GM12878 (cell line): ENCODE measurements at places on chromosomes 6 and 20.
A peak's percentile ranks its signal among the peaks of the same experiment; 100 is the strongest.

GRCh38 chr6:157235600-157236039 is 87.7 kb downstream of the TMEM242 start:
- H3K27ac ChIP-seq: no peak overlapping the region
- peaks cover 10% of the 10 kb centered on the region for H3K27me3 ChIP-seq
- no peak overlapping the region for H3K4me3 ChIP-seq
- no peaks in the 10 kb centered on the region for H3K36me3 ChIP-seq
- DNase-seq: no peak
- no peaks in the 10 kb centered on the region for H3K4me1 ChIP-seq

DNA sequence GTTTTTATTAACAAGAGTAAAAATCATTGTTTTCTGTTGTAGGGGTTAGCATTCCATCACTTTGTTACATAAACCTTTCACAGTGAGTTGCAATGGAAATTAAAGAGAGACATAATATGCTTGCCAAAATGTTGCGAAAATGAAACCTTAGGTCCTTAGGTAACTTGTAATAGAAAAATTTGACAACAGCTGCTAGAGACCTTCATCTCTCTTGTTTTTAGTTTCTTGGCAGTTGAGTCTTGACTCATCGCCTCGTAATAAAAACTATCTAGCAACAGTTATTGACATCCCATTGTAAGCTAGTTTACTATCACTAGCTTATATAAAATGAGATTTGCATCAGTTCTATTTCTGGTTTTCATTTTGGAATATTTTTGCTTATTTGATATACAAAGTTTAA is 179.0 kb upstream of the MMS22L start:
- no peaks in the 10 kb centered on the region for H3K36me3 ChIP-seq
- no peaks in the 10 kb centered on the region for H3K27me3 ChIP-seq
- DNase-seq: no peak
- no peak overlapping the region for H3K4me3 ChIP-seq
- H3K4me1 ChIP-seq: no peaks in the 10 kb centered on the region

- H3K36me3 ChIP-seq: no peaks in the 10 kb centered on the region
- H3K4me3 ChIP-seq: peak overlapping the region; percentile 54; the same call in 1 of the 2 replicates
- no peak overlapping the region for H3K27ac ChIP-seq
- H3K4me1 ChIP-seq: peaks cover 21% of the 10 kb centered on the region
Observed at GRCh38 chr6:30954631-30955366, 14.0 kb downstream of the MUCL3 start.

- H3K27ac ChIP-seq: no peak overlapping the region
- no peaks in the 10 kb centered on the region for H3K4me1 ChIP-seq
- no peak overlapping the region for H3K4me3 ChIP-seq
- no peaks in the 10 kb centered on the region for H3K36me3 ChIP-seq
Observed at GRCh38 chr6:92888316-92888715, 531.0 kb downstream of the EPHA7 start.

GRCh38 chr6:16635291-16635809 is 125.9 kb downstream of the ATXN1 start:
- H3K27ac ChIP-seq: peak overlapping the region; percentile 66
- no peak for DNase-seq
- peak overlapping the region; percentile 36; the same call in 1 of the 2 replicates for H3K4me3 ChIP-seq
- H3K36me3 ChIP-seq: no peaks in the 10 kb centered on the region

- no peak for DNase-seq
- H3K36me3 ChIP-seq: no peaks in the 10 kb centered on the region
- H3K27ac ChIP-seq: no peak overlapping the region
- H3K4me1 ChIP-seq: no peaks in the 10 kb centered on the region
- H3K27me3 ChIP-seq: no peaks in the 10 kb centered on the region
- no peak overlapping the region for H3K4me3 ChIP-seq
Observed at GRCh38 chr6:83417880-83418663, 12.8 kb downstream of the ME1 start.

DNA sequence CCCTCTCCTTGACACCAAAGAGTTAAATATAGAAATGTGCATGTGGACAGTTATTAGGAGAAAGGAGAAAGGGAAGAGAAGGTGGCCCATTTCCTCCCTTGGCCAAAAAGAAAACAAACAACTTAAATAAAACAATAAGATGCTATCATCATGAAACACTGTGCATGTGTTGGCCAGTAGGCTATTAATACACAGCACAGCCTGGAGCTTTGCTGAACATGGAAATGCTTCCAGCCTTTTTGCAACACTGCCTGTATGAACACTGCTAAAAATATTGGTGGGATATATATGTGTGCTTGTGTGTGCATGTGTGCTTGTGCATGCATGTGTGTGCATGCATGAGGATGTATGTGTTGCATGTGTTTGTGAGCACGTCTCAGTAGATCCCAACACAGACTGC is 100.4 kb downstream of the LY86 start:
- no peaks in the 10 kb centered on the region for H3K27me3 ChIP-seq
- H3K36me3 ChIP-seq: no peaks in the 10 kb centered on the region
- peaks cover 33% of the 10 kb centered on the region for H3K4me1 ChIP-seq
- no peak overlapping the region for H3K4me3 ChIP-seq
- no peak overlapping the region; the same call in 1 of the 2 replicates for H3K27ac ChIP-seq

- no peaks in the 10 kb centered on the region for H3K36me3 ChIP-seq
- H3K4me3 ChIP-seq: no peak overlapping the region
- DNase-seq: no peak
- H3K27me3 ChIP-seq: no peaks in the 10 kb centered on the region
- H3K27ac ChIP-seq: no peak overlapping the region
Observed at GRCh38 chr20:60168963-60169362, 210.7 kb downstream of the CDH26 start.

DNA sequence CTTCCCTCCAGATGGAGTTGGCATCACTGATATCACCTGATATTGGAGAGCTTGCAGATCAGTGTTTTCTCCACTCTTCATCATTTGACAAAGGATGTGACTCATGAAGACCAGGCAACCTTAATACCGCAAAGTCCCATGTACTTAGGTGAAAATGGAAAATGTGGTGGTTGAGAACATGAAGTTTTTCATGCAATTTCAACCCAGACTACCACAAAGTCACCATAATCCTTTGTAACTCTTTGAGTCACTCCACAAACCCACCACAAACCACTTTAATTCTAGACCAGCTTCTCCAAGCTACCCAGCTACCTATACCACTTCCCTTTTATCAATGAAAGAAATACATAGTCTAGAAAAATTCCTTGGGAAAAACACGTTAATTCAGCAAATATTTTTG is 7.1 kb downstream of the NHLRC1 start:
- no peaks in the 10 kb centered on the region for H3K36me3 ChIP-seq
- no peaks in the 10 kb centered on the region for H3K27me3 ChIP-seq
- no peak for DNase-seq
- H3K27ac ChIP-seq: no peak overlapping the region

DNA sequence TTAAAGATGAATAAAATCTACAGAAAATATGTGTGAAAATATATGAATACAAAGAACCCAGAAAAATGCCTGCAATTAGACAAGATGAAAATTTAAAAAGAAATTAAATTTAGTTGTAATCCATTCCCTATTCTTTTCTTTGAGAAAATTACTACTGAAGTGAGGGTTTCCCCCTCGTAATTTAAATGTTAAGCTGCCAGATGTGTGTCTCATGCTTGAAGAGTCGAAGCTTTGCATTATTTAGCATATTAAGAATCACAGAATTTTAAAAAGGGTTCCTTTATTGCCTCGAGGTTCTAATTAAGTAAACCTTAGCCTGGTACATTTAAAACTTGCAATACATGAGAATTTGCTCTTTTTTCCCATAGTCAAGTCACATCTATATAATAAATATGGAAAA is 630.1 kb downstream of the TFAP2A start:
- H3K27ac ChIP-seq: no peak overlapping the region
- no peaks in the 10 kb centered on the region for H3K27me3 ChIP-seq
- no peaks in the 10 kb centered on the region for H3K4me1 ChIP-seq
- H3K36me3 ChIP-seq: no peaks in the 10 kb centered on the region

DNA sequence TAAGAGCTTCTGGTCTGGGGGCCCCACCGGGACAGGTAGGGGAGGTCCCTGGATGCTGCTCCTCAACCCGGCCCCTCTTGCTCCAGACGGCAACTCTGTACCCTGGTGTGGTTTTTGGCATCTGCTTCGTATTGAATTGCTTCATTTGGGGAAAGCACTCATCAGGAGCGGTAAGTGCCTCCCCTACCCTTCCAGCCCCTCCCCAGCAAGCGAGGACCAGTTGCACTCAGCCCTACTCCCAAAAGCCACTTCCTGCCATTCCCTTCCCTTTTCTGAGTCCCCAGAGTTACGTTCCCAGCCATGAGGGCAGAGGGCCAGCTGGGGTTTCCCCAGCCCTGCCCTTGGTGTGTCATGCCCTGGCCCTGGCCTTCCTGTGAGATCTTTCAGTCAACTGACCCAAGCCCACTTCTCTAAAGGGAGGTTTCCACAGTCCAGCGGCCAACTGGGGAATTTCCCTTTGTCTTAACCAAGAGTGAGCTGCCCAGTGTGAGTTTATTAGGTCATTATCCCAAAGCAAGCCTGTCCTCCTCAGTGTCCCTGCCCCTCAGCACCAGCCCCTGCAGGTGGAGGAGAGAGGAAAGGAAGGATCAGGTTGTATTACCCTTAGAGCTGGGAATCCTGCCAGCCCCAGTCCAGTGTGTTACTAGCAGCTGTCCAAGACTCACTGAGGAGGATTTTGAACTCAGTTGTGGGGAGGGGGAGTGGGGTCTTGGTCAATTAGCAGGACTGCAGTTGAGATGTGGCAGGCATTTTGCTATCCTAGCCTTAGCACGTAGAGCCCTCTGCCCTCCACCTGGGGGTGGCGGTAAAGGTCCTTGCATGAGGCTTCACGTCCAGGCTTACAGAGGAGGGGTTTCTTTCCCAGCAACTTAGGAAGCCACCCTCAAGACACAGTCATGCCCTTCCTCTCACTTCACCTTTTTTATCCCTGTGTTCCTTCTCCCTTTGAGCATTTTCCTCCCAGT is 45.8 kb downstream of the TM9SF4 start:
- H3K4me3 ChIP-seq: no peak overlapping the region
- no peaks in the 10 kb centered on the region for H3K27me3 ChIP-seq
- H3K4me1 ChIP-seq: peaks cover 10% of the 10 kb centered on the region
- H3K27ac ChIP-seq: peak overlapping the region; percentile 42; the same call in 1 of the 2 replicates
- DNase-seq: peak; percentile 20

DNA sequence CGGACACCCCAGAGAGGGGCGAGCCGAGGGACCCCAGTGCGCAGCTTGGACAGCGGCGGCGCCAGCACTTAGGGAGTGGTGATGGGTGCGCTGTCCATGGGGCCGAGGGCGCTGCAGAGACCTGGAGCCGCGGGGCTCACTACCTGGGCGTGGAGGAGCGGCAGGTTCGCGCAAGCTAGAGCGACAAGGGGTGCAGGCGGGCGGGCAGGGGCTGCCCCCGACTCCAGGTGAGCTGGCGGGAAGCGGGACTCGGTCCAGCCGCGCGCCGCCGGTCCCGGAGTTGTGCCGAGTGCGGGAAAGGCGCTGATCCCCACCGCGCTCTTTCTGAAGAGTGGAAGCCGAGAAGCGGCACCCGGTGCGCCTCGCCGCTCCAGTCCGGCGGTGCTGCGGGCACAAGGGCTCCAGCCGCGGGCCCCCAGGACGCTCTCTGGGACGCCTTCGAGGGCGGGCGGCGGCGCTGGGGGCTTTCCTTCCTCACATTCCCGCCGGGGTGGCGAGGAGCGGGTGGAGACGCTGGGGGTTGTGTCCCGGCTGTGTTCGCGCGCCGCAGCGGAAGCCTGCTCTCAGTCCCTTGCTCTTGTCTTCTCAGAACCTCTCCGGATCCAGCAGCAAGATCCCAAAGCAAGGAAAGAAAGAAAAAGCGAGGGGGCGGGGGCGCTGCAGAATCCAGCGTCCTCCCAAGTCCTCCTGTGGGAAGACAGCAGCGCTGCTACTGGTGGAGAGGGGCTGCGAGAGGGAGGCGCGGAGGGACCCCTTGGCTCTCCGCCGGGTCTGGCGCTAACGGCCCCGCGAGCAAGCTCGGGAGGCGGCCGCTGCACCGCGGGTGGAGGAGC is at the start of gene B3GAT2:
B3GAT2 (minus strand) TSS at position 610 of the 833 bp plus-strand sequence. CDS start 631 bp downstream, outside the sequence.
- H3K4me3 ChIP-seq: peak within 1 kb of the TSS; percentile 74; the same call in 1 of the 2 replicates
- DNase-seq: no peak

GRCh38 chr6:99867026-99867425 is 127.0 kb downstream of the MCHR2 start:
- H3K27me3 ChIP-seq: no peaks in the 10 kb centered on the region; the same call in 1 of the 2 replicates
- no peak for DNase-seq
- no peaks in the 10 kb centered on the region for H3K36me3 ChIP-seq
- H3K4me3 ChIP-seq: no peak overlapping the region

- no peaks in the 10 kb centered on the region for H3K27me3 ChIP-seq
- no peaks in the 10 kb centered on the region for H3K4me1 ChIP-seq
- no peak overlapping the region for H3K27ac ChIP-seq
- H3K4me3 ChIP-seq: no peak overlapping the region
Observed at GRCh38 chr6:79005024-79005423, 73.0 kb downstream of the PHIP start.

DNA sequence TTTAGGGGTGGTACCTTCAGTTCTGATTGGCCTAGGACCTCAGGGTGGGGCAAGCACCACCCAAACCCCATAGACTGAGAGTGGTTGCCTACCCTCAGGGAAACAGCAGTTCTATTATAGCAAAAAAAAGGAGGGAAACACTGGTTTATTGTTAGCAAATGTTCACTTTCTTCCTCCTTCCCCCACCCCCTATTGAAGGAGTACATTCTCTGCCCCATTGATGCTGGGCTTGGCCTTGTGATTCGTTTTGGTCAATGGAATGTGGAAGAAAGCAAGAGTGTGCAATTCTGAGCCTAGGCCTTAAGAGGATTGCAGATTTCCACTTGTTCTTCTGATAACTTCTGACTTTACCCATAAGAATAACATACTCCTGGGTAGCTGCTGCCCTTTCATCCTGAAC is 255.8 kb downstream of the NFATC2 start:
- H3K27ac ChIP-seq: no peak overlapping the region
- H3K4me1 ChIP-seq: no peaks in the 10 kb centered on the region
- H3K4me3 ChIP-seq: no peak overlapping the region

DNA sequence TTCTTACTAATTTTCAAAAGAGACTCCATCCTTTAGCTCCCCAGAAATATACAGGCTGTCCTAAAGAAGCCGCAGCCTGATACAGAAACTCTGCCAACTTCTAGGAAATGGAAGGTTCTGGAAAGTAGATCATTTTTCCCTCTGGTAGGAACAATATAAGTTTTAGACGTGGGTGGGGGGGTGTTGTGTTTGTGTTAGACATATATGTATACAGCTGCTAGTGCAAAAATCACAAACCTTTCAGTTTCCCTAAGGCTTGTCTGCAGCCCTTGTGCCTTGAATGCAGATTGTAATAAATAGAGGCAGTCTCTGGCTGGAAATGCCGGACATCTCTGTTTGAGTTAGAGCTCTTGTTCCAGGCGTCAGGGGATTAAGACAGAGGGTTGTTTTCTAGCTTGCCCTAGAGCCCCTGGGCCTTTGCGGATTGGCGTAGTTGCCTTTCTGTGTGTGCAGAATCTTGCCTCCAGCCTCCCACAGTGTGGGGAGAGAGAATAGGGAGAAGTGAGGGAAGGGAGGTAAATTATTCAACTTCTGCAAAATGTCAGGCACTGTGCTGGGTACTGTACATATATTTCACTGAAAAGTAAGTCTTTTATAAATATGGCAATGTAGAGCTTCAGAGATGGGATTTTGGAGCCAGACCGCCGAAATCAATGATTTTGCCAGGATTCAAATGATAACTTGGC is 269.7 kb downstream of the PRL start:
- DNase-seq: no peak
- no peaks in the 10 kb centered on the region for H3K27me3 ChIP-seq
- H3K4me1 ChIP-seq: peaks cover 38% of the 10 kb centered on the region
- H3K4me3 ChIP-seq: no peak overlapping the region

GRCh38 chr6:33696548-33697518 is 14.7 kb downstream of the UQCC2 start:
- peaks cover 29% of the 10 kb centered on the region for H3K36me3 ChIP-seq
- no peak overlapping the region for H3K4me3 ChIP-seq
- H3K27me3 ChIP-seq: no peaks in the 10 kb centered on the region
- DNase-seq: no peak
